ENCODE measurements at places on chromosomes 5 and 9. TPM values are rescaled to one million over a fixed set of nuclear protein-coding genes. Genes with fewer than 3 reads are reported as not detected.
A peak's percentile ranks its signal among the peaks of the same experiment; 100 is the strongest.

GRCh38 chr5:103465891-103466290 lies 96.7 kb downstream of the NUDT12 start:
- no peak for DNase-seq

- DNase-seq = no peak
Measured at GRCh38 chr5:56270058-56270457, 36.9 kb upstream of the ANKRD55 start.

GRCh38 chr9:107496976-107497375 lies 7.4 kb upstream of the KLF4 start:
- DNase-seq = no peak

DNA sequence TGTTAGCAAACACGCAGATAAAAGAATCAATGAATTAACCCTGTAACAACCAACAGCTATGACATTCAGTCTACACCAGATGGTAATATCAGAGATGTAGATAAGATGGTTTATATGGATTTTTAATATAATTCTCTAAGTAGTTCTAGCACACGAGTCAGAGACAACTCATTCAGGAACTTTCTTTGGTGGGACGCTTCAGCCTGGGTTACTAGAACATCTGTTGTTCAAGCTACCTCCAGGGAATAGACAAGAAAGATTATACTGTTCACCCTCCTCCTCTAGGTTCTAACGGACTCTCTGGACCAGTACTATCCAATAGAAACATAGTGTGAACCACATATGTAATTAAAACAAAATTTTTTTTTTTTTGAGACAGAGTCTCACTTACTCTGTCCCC lies 73.8 kb downstream of the RAPGEF1 start:
- DNase-seq = no peak

GRCh38 chr5:150155258-150156026 lies at the start of gene PDGFRB:
TSS of gene PDGFRB (minus strand) at chr5:150155845. CDS start at chr5:150137047, 18,798 bp downstream.
- peak; percentile 97 for DNase-seq

- DNase-seq = no peak
Measured at GRCh38 chr5:113022661-113023060, 46.1 kb downstream of the DCP2 start.

The C5 gene
- total RNA-seq = 6.6 TPM

Data from esophagus muscularis mucosa (tissue), 4 donors.